ENCODE measurements at places on chromosomes 6 and 20.

DNA sequence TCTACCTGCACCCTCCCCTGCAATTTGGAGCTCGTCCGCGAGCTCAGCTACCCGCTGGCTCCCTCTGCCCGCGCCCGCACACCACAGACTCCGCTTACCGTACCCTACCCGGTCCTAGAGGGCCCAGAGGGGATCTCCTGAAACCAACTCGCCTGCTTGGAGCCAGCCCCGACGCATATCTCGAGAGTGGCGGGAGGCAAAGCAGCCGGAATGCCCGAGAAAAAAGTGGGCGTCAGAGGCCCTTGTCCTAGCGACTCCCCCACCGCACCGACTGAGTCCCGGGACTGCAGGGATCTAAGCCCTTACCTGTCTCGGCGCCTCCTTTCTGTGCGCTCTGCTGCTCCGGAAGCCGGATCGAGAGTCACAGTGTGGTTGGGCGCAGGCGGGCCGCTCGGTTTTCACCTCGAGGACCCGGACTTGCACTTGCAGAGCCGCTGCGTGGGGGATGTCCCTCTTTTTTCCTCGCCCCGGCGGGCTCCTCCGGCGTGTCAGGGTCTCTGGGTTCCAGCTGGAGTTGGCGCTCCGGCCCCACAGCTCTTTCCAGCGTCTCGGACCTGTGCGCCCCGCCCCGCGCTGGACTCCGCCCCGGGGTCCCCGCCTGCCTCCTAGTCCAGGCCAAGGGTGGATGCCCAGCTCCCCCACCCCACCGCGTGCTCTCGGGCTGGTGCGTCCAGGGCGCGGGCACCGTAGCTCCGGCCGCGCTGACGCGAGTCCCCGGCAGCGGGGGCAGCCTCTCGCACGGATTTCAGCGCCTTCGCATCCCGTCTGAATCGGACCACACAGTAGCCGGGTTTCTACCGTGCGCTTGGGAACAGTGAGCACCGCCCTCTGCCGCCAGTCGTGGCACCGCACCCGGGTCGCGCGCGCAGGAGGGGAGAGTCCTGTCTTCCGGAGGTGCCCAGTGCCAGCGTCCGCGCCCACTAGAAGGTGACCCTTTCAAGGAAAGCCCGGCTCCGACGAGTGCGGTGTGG lies at the start of gene PROKR2:
Gene PROKR2 (minus strand): TSS at position 767 of the 971 bp plus-strand sequence. CDS start 2,585 bp downstream, outside the sequence.
- H3K36me3 ChIP-seq, result no peaks in the 10 kb centered on the region
- H3K4me3 ChIP-seq, result no peak within 1 kb of the TSS
- no peaks in the 10 kb centered on the region for H3K4me1 ChIP-seq
- H3K27me3 ChIP-seq, result peaks cover 6% of the 10 kb centered on the region
- no peak within 1 kb of the TSS for H3K27ac ChIP-seq

- H3K27ac ChIP-seq, result no peak overlapping the region
- DNase-seq, result no peak
- H3K4me1 ChIP-seq, result peaks cover 10% of the 10 kb centered on the region
- H3K36me3 ChIP-seq, result no peaks in the 10 kb centered on the region
Observed at GRCh38 chr20:63686492-63687321, 9.7 kb upstream of the TNFRSF6B start.

DNA sequence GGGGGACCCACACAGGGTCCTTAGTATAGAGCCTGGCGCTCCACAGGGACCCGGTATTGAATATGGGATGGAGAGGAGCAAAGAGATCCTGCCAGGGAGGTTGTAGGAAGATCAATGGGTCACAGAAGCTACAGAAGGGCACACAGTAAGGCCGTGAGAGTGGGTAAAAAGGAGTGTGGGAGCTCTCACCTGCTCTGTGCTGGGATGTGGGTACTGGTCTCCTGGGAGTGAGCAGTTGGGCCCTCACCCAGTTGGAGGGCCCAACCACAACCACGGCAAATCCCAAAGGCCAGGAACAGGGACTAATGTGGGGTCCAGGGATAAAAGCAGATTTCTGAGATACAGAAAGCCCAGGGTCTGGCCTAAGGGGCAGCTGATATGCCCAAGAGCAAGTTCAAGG lies 73.4 kb upstream of the RNF24 start:
- H3K27ac ChIP-seq, result no peak overlapping the region
- no peaks in the 10 kb centered on the region for H3K27me3 ChIP-seq
- no peaks in the 10 kb centered on the region for H3K36me3 ChIP-seq

DNA sequence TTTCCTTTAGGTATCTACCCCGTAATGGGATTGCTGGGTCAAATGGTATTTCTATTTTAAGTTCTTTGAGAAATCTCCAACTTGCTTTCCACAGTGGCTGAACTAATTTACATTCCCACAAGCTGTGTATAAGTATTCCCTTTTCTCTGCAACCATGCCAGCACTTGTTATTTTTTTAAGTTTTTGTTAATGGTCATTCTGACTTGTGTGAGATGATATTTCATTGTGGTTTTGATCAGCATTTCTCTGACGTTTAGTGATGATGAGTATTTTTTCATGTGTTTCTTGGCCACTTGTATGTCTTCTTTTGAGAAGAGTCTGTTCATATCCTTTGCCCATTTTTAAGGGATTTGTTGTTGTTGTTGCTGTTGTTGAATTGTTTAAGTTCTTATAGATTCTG lies 871.1 kb downstream of the KIF16B start:
- H3K4me1 ChIP-seq, result no peaks in the 10 kb centered on the region
- no peak overlapping the region for H3K4me3 ChIP-seq
- H3K27me3 ChIP-seq, result no peaks in the 10 kb centered on the region

- H3K27ac ChIP-seq, result no peak overlapping the region
- H3K4me3 ChIP-seq, result no peak overlapping the region
- no peaks in the 10 kb centered on the region for H3K4me1 ChIP-seq
- no peak for DNase-seq
- no peaks in the 10 kb centered on the region for H3K36me3 ChIP-seq
- no peaks in the 10 kb centered on the region for H3K27me3 ChIP-seq
Observed at GRCh38 chr20:23269954-23270353, 80.6 kb upstream of the NXT1 start.

GRCh38 chr6:74914888-74915287 lies 291.0 kb downstream of the COL12A1 start:
- H3K27ac ChIP-seq, result no peak overlapping the region
- no peaks in the 10 kb centered on the region for H3K27me3 ChIP-seq
- H3K36me3 ChIP-seq, result no peaks in the 10 kb centered on the region
- no peak for DNase-seq
- H3K4me3 ChIP-seq, result no peak overlapping the region
- no peaks in the 10 kb centered on the region for H3K4me1 ChIP-seq

Data from CD4-positive, CD25-positive, alpha-beta regulatory T cell (primary cell).